ENCODE measurements at places on chromosomes 12 and 14.
A peak's percentile ranks its signal among the peaks of the same experiment; 100 is the strongest.

DNA sequence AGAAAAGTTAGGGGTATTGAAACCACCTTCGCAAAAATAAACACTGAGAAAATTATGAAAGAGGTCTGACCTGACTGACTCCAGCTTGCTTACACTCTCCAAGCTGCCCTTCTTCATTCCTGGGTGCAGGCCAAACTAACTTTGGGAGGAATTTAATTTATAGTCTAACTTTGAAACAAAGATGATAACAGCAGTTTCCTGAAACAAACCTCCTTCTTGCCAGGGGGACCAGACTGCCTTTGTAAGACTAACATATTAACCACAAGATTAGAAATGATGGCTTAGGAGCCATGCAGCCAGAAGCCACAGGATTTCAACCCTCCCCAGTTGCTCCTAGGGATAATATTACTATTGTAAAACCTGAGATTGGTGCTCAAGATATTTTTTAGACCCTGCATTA lies 13.8 kb upstream of the EEA1 start:
- peak; percentile 97 for ATAC-seq

DNA sequence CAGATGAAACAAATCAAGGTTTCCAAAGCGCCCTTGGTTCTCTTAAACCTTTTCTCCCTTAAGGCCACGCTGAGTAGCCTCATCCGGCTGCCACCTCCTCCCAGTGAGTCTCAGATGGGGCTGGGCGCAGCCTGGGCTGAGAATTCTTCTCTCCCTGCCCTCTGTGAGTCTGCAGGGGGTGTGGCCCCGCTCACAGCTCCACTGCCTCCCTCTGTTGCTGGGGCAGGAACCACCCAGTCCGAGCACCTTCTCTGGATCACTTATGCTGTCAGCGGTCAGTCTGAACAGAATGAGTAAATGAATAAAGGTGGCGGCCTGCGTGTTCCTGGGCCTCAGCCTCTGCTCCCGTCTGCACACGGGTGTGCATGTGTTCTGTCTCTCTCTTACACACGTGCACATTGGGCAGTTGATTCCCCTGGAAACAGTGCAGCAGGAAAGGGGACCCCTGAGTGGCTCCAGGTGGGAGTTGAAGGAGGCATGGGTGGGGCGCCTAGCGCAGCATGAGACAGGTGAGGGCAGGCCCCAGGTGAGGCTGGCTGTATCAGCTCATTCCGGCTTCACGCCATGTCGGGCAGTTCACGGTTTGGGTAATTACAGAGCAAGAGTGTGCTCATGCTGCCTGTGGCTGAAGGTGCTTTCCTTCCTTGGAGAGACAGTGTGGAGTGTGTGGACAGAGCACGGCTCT lies 4.3 kb downstream of the PAPLN start:
- ATAC-seq: no peak

DNA sequence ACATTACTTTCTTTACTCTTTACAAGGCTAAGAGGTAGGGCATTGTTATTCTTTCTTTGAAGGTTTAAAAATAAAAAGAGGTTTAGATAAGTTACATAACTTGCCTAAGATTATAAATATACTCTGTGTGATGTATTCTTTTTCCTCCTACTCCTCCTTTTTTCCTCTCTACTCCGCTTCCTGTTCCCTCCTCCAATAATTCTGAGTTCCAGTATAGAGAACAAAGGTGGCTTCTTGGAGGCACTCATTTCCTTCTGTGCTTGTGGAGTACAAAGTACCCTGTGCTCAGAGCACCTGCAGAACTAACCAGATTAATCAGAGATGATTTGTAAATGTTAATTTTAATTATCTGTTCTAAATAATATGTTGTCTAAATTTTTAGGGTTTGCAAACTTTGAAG lies 11.3 kb downstream of the LRRC9 start:
- ATAC-seq: no peak

- ATAC-seq: peak; percentile 97
These were observed 24.0 kb downstream of the CCDC38 start for GRCh38 chr12:95918194-95918993.

DNA sequence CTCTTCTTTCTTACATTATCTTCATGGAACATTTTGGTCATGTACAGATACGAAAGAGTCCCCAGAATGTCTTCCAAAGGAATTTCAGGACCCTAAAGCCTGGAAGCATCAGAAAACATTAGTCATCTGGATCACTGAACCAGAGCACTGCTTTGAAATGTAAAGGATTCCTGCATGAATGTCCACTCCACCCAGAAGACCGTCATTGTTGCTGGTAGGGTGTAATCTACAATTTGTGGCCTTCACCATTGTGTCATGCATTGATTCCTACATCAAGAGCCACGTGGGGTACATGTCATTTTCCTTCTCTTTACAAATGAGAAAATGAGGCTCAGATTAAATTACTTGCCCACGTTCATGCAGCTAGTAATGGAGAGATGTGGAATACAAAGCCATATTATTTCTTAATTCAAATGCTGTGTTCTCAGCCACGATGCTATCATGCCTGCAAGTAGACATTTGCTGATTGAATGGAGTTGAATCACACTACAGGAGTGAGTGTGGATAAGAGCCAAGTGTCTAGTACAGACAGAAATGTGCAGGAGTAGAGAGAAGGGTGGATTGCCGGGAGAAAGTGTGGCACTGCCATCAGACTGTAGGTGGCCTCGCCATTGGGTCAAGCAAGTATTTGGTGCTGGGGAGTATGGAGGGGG lies 231.2 kb downstream of the C12orf75 start:
- ATAC-seq: peak; percentile 79

GRCh38 chr12:98970210-98970609 lies 325.1 kb downstream of the APAF1 start:
- ATAC-seq: no peak

GRCh38 chr14:54976316-54976715 lies 50.6 kb downstream of the WDHD1 start:
- ATAC-seq: peak; percentile 63

DNA sequence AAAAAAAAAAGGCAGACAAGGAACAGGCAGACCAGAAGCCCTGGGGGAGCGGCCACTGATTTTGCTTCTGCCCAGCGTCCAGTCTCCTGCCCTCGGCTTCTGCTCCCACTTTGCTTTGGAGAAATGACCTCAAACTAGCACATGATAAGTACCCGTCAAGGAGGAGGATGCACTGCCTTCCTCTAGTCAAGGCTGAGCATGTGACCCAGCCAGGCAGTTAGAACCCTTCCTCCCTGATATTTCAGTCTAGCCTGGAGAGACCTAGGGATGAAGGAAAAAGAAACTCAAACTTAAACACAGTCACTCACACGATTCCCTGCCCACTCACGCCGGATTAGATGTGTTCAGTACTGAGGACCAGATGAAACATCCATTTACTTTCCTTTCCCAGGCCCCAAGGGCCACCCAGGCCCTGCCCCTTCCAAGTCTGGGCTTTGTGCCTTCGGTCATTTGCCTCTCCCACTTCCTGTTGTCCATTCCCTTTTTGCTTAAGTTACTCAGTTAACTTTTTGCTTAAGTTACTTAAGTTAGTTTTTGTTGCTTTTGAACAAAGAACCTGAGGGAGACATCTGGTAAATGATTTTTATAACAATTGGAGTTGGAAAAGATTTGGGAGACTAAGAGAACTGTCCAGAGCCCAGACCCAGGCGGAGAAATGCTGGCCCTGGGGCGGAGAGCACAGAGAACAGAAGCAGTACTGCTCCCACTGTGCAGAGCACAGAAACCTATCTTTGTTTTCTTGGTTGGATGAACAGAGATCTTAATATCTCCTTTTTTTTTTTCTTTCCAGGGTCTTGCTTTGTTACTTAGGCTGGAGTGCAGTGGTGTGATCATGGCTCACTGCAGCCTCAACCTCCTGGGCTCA lies 23.0 kb upstream of the TTC7B start:
- peak; percentile 41 for ATAC-seq

- no peak for ATAC-seq
These were observed 66.4 kb downstream of the PAWR start for GRCh38 chr12:79624378-79624777.

DNA sequence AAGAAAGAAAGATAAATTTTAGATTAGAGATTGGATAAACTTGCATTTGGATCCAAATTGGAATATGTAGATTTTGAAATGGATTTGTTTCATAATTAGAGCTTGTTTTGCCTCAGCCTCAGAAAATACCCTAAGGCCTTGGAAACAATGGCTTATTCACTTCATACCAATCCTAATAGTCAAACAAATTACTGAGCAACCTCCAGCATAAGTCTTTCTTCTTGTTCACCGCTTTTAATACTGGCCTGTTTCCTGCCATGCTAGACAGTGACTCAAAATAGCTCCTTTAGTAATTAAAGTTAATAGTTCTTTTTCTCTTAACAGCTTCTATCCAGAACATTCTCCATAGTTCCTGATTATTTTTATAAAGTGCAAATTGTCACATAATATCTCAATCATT lies 110.9 kb upstream of the DNM1L start:
- peak; percentile 94 for ATAC-seq

DNA sequence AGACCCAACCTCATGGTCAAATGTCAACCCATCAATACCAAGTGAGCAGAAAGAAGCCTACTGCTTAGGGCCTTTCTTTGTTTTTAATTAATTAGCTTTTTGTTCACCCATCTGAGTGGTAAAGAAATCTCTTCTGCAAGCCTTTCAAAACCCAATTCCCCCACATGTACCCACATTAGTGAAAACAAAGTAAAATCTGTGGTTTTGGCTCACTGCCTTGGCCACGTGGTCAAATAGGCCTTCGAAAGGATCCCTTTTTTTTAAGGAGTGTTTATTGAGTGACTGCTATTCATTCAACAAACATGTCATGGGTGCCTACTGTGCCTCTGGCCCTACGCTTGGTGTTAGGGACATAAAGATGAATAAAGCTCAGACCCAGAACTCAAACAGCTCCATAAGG lies 160.1 kb downstream of the NUAK1 start:
- no peak for ATAC-seq

- ATAC-seq: no peak
These were observed 11.0 kb downstream of the RCOR1 start for GRCh38 chr14:102603293-102603907.

DNA sequence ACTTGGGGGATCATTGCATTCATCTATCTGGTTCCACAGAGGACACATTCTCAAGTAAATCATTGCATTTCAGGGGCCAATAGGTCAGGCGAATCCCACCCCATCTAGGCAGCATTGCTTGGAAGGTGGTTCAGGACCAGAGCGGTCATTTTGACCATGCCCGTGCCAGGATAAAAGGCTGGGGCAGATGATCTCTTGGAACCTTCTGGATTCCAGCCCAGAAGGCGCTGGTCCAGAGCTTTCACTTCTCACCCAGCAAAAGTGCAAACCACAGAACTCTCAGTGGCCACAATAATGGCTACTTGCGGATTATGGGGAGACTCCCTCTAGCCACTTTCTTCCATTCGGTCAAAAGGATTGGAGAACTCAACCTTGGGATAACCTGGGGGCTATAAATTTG lies 595 bp upstream of the KRT85 start:
- no peak for ATAC-seq

- no peak for ATAC-seq
These were observed 57.5 kb downstream of the CHST11 start for GRCh38 chr12:104514092-104514810.

- ATAC-seq: no peak
These were observed 86.4 kb downstream of the WSCD2 start for GRCh38 chr12:108215458-108215857.

DNA sequence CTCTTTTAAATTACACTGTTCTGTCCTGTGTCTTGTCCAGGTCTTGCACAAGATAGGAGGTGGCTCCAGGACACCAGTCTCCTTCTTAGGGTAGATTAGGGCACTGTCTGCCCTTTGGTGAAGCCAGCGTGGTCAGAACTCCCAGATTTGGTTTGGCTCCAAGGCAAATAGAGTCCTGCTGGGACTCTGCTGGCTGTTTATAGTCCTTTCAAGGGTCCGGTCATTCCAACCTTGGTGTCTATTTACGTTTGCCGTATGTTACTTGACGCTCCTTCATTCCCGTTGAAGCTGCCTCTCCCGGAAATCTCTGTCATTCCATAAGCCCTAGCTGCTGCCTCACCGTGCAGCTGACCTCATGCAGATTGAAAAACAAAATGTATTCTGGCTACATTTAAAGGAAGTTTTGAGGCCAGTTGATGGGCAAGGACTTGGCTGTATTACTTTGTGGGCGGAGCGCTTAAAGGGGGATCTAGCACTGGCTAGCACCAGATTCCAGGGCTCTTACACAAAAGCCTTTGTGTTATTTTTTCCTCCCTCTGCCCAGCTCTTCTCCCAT lies 180.6 kb downstream of the AKAP6 start:
- ATAC-seq: peak; percentile 87

DNA sequence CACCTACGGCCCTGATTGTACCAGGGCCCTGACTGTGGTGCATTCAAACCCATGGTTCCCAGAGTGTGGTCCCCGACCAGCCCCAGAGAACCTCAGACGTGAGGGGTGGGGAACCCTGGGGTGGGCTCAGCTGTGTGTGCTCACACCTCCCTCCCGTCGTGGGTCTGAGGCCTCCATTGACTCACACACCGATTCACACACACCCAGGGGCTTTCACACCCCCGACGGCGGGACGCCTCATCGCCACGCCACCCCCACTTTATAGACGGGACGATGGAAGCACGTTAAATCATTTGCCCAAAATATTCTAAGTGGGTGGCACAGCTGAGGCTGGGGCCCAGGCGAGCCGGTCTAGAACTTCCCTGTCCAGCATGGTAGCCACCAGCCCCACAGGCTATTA lies 3.4 kb upstream of the FBRSL1 start:
- ATAC-seq: no peak

DNA sequence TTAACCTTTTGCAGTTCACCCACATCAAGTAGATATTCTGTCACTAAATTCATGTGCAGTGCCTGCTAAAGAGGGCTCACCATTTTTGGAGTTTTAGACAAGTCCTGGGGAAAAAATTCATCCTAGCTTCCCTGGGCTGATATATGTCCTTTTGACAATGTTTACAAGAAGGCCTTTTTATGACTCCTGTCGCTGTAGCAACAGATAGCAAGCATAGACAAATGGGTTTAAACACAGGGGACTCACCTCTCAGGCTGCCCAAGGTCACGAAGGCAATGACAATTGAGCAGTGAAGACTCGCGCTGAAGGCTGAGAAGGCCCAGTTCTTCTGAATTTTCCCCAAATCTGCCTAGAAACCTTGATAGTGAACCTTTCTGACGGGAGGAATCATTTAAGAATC lies 150.7 kb upstream of the CPM start:
- no peak for ATAC-seq

DNA sequence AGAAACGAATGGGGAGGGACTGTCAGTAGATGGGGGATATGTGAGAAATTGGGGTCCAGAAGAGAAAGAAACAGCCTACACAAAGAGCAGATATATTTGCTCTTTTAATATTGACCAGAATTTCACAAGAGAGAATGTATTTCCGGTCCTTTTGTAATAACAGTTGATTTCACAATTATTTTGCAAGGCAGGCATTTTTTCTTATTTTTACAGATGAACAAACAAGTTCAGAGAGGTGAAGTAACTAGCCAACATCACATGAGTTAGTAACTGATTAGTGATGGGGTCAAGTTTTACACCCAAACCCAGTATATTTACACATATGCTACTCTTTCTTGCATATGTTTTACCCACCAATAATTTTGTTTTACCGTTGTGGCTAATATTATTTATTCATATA lies 188.2 kb downstream of the NAV3 start:
- ATAC-seq: no peak

DNA sequence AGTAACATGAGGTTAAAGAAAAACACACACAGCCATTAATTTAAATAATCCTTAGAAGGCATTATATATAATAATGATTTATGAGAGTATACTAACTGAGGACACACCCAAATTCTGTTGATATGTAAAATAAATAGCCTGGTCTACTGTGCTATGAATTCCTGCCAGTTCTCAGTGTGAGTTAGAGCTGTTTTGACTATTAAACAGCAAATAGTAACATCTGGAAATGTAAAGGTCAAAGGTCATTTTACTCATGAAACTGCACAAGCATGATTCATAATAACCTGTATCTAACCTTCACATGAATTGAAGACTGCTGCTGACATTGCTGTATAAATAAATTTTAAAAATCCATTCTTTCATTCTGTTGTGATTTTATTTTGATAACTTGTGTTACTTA lies 966.7 kb downstream of the SLC6A15 start:
- ATAC-seq: no peak
